Fibroblast of villous mesenchyme (primary cell): ENCODE measurements at places on chromosomes 11 and 22.
A peak's percentile ranks its signal among the peaks of the same experiment; 100 is the strongest.

- peak; percentile 2 for DNase-seq
Measured at GRCh38 chr11:112837162-112837826, 123.9 kb upstream of the NCAM1 start.

GRCh38 chr22:32591620-32592019, 117.0 kb downstream of the FBXO7 start:
- peak; percentile 99 for DNase-seq

DNA sequence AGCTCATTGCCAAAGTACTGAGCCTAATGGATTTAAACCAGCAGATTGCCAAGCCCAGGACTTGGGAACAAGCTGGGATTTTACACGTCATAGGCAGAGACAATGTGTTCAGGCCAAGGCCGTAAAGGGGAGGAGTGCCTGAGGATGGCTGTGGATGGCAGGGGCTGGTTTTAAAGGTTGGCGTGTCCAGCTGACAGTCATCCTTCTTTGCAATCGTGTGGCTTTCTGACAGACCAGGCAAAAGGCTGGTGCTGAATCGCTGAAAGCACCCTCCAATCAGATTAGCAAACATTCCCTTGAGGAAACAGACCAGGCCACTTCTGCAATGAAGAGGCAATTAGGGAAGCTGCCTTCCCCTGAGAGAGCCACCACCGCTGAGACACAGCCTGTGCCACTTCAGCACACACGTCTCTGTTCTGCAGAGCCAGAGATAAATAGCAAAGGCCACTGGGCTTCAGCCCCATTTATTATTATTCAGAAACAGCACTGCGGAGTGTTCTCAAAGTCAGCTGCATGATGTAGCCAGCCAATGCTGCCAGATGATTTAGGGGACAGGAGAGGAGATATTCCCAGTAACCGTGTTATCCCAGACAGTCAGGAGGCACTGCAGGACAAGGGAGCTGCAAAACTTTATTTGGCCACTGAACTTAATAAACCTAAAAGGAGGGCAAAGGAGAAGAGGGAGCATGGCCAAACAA, 54.2 kb upstream of the CSNK2A3 start:
- DNase-seq = no peak

GRCh38 chr11:74847395-74847794, 98.7 kb downstream of the RNF169 start:
- no peak for DNase-seq

DNA sequence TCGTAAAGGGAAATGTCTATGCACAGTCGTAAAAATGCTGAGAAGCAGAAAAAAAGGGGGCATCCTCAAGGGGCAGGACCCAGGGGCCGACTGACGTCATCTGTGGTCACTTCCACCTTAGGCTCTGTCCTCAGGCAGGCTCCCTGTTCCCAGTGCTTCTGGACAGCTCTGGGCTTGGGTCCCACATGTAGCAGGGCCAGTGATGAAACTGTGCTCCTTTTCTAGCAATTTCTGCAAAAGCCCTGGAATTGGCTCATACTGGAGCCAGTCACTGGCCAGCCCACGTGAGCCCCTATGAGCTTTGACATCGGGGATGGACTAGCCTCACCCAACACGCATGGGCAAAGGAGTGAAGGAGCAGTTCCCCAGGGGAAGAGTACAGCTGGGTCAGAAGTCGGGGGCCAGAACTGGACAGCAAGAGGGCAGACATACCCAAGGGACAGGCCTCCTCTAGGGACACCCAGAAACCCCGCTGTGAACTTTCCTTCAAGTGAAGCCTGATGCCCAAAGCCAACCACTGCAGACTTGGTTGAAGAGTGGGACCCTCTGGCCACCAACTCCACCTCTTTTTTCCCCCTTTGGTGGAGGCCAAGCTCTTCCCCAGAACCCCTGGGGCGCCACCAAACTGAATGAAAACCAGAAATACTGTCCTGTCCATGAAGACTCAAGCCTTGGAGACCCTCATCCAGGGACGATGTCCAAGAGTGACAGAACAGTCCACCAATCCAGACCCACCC, 1349.0 kb downstream of the BRD1 start:
- DNase-seq = no peak

GRCh38 chr11:132604431-132604830, 927.9 kb downstream of the OPCML start:
- DNase-seq = peak; percentile 35
